ENCODE measurements at places on chromosomes 2 and 18.

DNA sequence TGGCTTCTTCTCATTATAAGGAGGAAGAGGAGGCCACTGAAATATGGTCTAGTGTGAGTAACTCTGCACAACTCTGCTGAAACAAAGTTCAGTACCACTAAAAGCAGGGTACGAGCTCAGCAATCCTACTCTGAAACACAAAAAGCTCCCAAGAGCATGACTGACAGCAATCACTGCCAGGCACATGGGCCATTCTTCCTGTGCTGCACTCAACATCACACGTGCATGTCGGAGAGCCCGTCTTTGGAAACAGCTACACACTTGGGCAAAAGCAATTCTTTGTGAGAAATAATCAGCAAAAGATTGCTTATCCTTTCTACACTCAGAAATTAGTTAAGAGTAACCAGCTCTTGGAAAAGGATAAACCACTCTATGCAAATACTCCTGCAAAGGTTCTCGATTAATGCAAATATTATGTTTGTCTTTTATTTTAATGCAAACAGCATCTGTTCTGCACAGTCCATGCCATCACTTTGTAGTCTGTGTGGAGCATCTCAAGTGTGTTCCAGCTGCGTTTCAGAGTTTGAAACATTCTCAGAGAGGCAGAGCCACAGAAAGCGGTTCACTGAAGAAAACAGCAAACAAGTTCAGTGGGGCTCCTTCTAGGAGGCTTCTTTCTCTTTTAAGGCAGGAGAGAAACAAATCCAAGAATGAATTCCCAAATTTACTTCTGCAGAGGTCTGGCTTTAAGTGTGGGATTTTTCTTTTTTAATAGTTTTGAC lies 145.0 kb downstream of the HDAC4 start:
- DNase-seq, result no peak

- no peak for DNase-seq
These were observed 50.1 kb downstream of the ICA1L start for GRCh38 chr2:202821206-202822160.

DNA sequence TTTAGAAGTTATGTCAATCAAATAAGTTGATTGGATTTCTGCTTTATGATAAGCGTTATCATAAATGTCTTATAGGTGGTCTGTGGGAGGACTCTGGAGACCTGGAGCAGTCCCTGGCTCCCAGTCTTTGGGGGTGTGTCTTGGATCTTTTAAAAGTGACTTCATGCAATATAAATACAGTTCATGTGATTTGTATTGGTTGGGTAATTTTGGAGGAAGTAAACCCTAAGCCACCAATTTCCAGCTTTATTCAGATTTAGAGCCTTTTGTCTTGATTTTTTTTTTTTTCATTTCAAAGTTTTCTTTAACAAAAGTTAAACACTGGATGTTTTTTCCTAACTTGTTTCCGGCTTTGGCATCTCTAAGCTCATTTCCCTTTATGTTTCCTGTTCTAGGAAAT lies 68.8 kb downstream of the MAP4K4 start:
- no peak for DNase-seq

DNA sequence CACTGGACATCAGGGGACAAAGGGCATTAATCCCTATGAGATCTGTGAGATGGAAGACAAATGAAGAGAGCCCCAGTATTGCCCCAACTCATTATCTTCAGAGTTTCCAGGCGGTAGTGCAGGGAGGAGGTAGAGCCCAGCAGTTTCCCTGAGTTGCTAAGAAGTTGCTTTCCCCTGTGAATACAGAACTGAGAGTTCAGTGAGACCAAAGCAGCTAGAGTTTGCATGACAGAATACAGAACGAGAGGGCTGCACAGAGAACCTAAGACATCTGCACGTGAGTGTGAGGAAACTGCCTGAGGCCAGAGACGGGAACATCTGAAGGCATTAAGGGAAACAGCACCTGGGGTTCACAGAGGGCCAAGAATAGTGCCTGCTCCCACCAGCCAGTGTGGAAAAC lies 18.1 kb upstream of the PGAP1 start:
- DNase-seq, result no peak

- DNase-seq, result no peak
These were observed 36.9 kb downstream of the SCN9A start for GRCh38 chr2:166338831-166339339.

DNA sequence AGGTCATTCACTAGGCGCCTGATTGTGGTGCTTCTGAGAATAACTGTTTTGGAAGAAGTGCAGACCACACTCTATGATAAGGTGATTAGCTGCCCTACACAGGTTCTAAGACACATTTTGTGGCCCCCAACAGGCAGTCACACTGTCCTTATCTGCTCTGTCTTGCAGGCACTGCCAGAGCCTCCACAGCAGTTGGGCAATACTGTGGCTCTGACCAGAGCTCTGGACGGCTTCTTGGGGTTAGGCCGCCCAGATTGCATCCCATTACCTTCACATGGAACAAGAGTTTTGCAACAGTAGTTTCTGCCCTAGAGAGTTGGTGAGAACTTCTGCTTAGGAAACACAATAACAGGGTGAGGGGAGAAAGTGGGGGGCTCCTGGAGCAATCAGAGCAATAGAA lies 22.7 kb downstream of the RUFY4 start:
- DNase-seq, result no peak

- DNase-seq, result no peak
These were observed 61.0 kb upstream of the AGPS start for GRCh38 chr2:177331466-177331997.

DNA sequence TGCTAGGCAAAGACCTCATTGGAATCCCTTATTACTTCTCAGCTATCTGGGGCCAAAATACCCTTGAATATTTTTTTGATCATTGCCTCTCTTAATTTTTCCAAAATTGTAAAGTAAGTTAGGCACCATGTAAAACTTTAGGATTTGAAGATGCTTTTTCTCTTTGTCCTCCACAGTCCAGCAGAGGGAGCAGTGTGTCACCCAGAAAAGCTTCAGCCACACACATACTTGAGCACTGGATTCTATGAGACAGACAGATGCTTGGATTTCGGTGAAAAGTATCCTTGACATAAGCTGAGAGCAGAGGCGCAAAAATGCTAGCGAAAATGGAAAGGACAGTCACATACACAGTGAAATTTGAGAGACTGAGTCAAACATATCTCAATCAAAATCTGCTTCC lies 74.7 kb upstream of the KCNJ3 start:
- no peak for DNase-seq

GRCh38 chr2:8877894-8878293 lies 40.5 kb upstream of the KIDINS220 start:
- DNase-seq, result no peak

GRCh38 chr18:55786651-55787272 lies 198.8 kb upstream of the TCF4 start:
- DNase-seq, result no peak

GRCh38 chr18:13003466-13003896 lies 12.3 kb downstream of the CEP192 start:
- DNase-seq, result no peak

DNA sequence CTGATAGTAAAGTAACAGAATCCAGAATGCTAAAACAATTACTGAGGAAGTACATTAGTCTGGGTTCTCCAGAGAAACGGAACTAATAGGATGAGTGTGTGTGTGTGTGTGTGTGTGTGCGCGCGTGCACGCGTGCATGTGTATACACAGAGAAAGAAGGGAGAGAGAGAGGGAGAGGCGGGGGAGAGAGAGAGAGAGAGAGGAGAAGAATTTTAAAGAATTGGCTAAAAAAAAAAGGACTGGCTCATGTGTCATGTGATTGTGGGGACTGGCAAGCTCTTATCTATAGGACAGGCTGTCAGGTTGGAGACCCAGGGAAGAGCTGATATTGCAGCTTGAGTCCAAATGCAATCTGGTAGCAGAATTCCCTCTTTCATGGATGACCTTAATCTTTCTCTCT lies 976.2 kb upstream of the CDH2 start:
- no peak for DNase-seq

- no peak for DNase-seq
These were observed 8.4 kb downstream of the L3MBTL4 start for GRCh38 chr18:6406075-6406909.

DNA sequence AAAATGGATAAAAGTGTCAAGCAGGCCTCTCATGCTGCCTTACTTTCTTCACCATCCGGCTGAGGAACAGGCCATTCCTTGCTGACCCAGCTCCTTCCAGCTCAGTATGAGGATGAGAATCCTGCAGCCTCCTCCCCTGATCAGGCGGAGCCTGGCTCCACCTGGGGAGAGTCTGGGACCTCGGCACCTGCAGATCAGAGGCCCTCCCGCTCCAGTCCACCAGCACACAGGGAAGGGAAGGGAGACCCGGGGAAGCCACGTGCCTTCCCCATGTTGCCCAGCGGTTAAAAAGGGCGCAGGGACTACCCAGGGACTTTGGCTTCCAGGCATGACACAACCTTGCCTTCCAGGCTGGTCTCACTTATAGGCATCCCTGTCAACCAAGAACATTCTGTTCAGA lies 172.0 kb downstream of the NDUFA10 start:
- DNase-seq, result no peak

DNA sequence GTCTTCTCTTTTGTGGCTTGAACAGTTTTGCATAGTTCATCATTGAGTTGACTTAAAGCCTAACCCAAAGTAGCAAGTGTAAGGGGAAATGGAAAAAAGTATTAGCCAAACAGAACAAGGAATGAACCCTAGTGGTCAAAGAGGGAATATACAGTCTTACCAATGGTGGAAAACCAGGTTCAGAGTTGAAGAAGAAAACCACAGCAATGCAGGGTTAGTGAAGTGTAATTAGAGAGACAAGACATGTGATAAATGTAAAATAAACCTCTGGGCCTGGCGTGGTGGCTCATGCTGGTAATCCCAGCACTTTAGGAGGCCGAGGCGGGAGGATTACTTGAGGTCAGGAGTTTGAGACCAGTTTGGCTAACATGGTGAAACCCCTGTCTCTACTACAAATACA lies 2.4 kb downstream of the TTN start:
- no peak for DNase-seq

- DNase-seq, result no peak
These were observed 2.0 kb downstream of the SATB2 start for GRCh38 chr2:199455545-199456382.

DNA sequence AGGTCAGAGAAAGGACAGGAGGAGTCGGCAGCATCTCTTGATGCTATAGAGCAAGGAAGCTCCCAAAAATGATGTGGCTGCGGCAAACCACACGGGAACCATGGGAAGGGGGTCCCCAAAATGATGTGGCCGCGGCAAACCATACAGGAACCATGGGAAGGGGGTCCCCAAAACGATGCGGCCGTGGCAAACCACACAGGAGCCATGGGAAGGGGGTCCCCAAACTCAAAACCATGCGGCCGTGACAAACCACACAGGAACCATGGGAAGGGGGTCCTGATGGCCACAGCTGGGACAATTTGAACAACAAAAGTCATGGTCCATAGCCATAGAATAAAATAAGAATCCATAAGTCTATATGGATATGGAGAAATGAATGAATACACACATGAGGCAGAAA lies 58.4 kb upstream of the GLI2 start:
- no peak for DNase-seq

GRCh38 chr2:144274131-144274530 lies 245.8 kb downstream of the ZEB2 start:
- DNase-seq, result no peak

Measured in omental fat pad (tissue), 4 donors.